ENCODE measurements at places on chromosomes 5 and 9. TPM values are rescaled to one million over a fixed set of nuclear protein-coding genes. Genes with fewer than 3 reads are reported as not detected.
A peak's percentile ranks its signal among the peaks of the same experiment; 100 is the strongest.

- DNase-seq: no peak
Measured at GRCh38 chr5:135546912-135547311, 11.1 kb upstream of the NEUROG1 start.

- DNase-seq: peak; percentile 71
Measured at GRCh38 chr5:111223101-111223786, 940 bp upstream of the CAMK4 start.

DNA sequence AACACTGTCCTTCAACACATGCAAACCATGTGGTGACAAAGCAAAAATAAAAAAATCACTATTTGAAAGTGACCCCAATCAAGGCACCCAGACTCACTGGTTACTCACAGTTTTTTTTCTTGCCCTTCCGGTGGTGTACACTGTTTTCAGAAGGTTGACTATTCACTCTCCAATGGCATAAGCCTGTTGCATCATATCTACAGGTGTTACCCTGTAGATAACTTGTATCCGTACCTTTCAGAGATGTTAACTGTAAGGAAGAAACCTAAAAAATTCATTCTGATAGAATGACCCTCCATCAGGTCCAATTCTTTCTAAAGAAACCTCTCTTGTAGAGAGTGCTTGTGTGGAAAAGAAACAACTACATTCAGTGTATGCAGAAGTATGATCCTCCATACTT is 193.6 kb upstream of the RASA1 start:
- DNase-seq: no peak

The SERINC5 gene
- total RNA-seq: 3.1 TPM

DNA sequence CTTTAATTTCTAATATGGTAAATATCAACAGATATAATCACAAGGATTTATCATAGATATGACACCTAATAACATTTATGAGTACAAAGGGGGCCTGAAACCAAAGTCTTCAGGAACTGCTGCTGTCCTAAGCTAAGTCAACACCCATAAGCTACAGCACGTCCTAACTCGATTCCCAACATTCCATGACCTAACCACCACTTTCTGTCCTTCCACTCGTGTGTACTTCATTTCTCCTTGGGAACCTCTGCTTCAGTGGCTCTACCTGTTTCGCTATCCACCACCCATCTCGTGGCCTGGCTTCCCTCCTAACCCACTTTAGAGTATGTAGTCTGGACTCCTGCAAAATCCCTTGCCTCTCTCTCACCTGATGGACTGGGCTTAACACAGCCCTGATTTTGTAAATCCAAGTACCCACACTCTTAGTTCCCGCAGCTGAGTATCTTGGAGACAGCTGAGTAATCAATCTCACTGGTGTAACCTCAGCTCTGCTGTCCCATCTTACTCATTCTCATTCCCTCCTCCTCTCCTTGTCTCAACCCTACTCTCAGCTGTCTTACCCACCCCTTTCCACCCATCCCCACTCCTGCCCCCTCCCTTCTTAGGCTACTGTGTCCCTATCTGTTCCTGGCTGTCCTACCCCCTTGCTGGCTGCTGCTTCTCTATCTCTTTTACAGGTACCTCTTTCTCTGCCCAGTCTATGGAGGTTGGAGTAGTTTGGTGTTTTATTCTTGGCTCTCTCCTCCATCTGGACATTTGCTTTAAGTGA is 101.8 kb downstream of the MAST4 start:
- DNase-seq: no peak

The N4BP3 gene
- 10.4 TPM for total RNA-seq

DNA sequence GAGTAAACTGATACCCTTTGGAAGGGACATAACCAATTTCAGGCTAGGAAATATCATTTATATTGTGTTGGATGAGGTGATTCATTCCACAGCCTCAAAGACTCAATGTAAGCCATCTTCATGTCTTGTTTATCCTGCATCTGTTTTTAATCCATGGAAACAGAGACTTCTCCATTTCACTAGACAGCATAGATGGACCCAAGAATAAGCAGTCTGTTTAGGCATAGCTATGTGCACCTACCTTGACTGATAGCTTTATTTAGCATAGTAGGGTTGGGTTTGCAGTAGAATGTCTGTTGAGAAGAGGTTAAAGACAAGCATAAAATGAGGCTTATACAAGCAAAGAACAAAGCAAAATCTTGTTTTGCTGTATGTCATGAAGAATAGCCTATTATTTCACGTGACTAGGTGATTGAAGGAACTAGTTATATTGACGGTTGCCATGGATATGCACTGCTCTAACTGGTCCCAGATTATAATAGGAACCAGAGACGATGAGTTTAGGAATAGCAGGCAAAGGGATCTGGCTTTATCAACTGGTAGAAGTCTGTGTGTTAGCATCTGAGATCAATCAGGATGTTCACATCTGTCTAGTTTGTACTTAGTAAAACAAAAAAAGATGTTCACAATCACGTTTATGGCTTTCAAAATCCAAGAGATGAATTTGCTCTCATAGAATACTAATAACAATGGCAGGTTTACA is 154.8 kb upstream of the KLF9 start:
- no peak for DNase-seq

- DNase-seq: no peak
Measured at GRCh38 chr9:136700959-136701667, 11.3 kb upstream of the DIPK1B start.

- no peak for DNase-seq
Measured at GRCh38 chr9:76271755-76272154, 122.5 kb downstream of the RFK start.

- DNase-seq: no peak
Measured at GRCh38 chr9:16912197-16912596, 41.7 kb upstream of the BNC2 start.

The MRRF gene
- 36.3 TPM for total RNA-seq

The LCN2 gene
- total RNA-seq: not detected

DNA sequence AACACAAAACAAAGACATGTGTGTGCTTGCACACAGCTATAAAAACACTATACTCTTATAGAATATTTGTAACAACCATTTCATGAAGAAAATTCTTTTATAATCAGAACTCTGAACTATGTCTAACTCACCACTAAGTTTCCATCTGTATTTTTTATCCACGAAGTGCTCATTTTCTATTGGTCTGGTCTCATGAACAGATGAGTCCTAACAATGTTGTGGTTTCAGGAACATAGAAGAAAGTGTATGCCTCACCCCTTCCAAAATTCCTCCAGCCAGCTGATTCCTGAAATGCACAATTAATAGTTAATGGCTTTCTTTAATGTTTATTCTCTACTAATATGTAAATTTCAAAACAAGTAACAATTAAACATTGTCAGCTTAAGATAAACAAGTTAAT is 325.3 kb upstream of the GRAMD2B start:
- DNase-seq: no peak

DNA sequence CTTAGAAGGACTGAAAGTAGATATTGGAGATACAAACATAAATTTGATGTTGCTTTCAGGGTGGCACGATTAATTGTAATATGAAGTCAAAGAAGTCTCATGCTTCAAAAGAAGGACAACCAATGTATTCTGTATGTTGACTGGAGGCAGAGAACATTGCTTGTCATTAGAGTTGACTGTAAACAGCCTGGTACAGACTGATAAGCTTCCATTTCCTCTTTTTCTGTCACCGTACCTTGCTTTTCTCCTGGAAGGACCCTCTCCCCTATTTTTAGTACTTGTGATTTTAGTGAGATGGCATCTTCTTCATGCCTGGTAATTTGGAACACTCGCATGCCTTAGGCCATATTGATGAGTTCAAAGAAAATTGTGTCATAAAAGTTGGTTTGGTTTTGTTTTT is 809.4 kb downstream of the PRELID2 start:
- DNase-seq: no peak

DNA sequence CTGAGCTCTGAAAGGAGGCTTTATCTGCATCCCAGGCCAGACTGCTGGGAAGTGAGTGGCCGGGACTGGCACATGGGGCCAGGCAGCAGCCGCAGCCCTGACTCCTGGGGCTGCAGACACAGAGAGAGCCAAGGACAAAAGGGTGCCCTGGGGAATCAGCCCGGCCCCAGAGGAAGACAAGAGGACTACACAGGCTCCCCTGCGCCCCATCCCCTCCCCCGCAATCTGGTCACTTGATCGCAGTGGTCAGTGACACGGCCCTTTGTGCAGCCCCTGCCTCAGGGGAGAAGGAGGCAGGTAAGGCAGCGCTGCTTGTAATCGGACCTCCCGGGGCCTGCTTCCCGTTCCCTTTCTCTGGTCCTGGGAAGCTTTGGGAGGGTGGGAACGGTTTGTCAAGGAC is 55.5 kb upstream of the FUBP3 start:
- no peak for DNase-seq

- no peak for DNase-seq
Measured at GRCh38 chr9:112032743-112033142, 136.1 kb downstream of the UGCG start.

- DNase-seq: peak; percentile 58
Measured at GRCh38 chr9:14530366-14530765, 162.9 kb downstream of the ZDHHC21 start.

- DNase-seq: no peak
Measured at GRCh38 chr5:143546394-143546793, 142.9 kb upstream of the NR3C1 start.

GRCh38 chr9:27539479-27540441 is 10.1 kb upstream of the MOB3B start:
- no peak for DNase-seq

DNA sequence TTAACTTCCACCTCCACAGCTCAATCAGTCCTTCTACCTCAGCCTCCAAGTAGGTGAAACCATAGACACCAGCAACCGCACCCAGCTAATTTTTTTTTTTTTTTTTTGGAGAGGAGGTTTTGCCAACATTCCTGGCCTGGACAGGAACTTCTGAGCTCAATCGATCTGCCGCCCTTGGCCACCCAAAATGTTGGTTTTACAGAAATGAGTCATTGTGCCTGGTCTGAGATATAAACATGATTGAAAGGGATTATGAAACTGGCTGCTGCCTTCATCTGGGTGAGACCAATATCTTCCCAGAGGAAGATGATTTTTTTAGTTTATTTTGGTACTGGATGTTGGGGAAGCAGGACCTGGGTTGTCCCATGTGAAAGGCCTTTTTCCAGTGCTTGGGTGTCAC is 9.2 kb downstream of the TAF11L12 start:
- no peak for DNase-seq

The DBH gene
- not detected for total RNA-seq

The SPINK13 gene
- not detected for total RNA-seq

- DNase-seq: peak; percentile 62
Measured at GRCh38 chr9:17116400-17116837, 18.4 kb upstream of the CNTLN start.

DNA sequence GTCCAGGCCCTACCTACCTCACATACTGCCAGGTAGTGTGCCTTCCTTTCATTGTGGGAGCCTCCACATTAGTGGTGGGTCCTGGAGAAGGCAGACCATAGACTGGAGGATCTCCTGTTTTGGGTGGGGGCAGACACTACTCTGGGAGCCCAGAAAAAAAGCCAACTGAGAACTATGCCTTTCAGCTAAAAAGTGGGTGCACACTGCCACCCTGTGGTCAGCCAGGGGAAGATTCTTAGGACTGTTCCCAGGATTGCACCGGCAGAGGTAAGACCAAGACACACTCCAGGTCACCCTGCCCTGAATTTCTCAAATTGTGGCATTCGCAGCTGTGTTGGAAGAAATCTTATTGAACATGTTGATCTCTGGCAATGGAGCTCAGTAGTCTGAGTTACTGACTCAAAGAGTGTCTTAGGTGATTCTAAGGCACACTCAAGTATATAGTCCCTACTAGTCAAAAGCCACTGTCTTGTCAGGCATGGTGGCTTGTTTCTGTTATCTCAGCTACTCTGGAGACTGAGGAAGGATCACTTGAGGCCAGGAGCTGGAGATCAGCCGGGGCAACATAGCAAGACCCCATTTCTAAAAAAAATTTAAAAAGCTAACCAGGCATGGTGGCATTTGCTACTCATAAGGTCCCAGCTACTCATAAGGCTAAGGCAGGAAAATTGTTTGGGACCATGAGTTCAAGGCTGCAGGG is 3.6 kb downstream of the SIGMAR1 start:
- DNase-seq: peak; percentile 88

DNA sequence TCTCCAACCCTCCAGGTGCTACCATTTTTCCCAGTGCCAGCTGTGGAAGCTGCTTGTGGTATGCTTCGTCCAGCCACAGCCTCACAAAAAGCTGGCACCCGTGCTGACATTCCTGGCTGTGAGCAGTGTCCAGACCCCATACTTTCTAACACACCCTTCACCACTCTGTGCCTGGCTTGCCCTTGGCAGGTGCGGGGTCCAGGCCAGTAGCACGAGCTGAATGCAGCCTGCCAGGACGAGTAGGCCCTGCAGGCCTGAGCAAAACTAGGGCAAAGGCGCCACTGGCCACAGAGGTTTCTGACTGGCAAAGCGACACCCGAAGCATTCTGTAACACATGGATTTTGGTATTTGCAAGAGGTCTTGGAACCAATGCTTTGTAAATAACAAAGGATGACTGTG is 26.0 kb upstream of the GHR start:
- no peak for DNase-seq

- no peak for DNase-seq
Measured at GRCh38 chr9:86549401-86549811, 195.2 kb upstream of the TUT7 start.

The DMGDH gene
- total RNA-seq: not detected

The EQTN gene
- total RNA-seq: not detected

GRCh38 chr5:76908166-76908565 is 44.7 kb upstream of the CRHBP start:
- no peak for DNase-seq

- DNase-seq: peak; percentile 82
Measured at GRCh38 chr9:124660341-124660801, 110.7 kb downstream of the NR6A1 start.

- peak; percentile 82 for DNase-seq
Measured at GRCh38 chr5:133425222-133425621, 187.1 kb downstream of the FSTL4 start.

DNA sequence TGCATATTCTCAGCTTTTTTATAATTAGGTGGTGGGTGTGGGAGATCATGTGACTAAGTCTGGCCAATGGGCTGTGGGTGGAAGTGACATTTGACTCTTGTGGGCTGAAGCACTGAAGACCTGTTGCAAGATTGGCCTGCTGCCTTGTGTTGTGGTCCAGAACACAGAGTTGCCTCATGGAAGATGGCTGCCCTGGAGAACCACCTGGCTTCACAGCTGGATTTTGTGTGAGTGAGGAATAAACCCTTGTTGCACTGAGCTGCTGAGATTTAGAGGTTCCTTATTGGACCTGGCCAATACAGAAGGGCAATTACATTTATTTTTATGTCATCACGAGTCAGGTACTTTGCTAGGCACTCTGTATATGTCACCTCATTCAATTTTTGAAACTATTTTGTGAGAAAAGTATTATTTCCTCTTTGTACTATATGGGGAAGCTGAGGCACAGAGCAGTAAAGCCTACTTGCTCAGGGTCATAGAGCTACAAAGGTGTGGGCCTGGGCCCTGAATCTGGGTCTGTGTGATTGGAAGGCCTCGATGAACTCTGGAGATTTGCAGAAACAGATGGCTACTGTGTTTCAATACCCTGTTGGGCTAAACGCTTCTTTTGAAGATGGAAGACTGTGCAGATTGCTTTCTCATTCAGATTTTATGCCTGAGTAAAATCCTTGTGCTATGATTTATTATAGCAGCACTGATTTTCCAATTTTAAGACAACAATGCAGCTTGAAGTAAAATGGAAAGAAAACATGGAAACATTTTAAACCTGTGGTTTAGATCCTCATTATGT is 71.2 kb upstream of the TBC1D2 start:
- no peak for DNase-seq

Measured in G401 (cell line).